ENCODE measurements at places on chromosomes 13 and 19. TPM values are rescaled to one million over a fixed set of nuclear protein-coding genes. Genes with fewer than 3 reads are reported as not detected.
A peak's percentile ranks its signal among the peaks of the same experiment; 100 is the strongest.

DNA sequence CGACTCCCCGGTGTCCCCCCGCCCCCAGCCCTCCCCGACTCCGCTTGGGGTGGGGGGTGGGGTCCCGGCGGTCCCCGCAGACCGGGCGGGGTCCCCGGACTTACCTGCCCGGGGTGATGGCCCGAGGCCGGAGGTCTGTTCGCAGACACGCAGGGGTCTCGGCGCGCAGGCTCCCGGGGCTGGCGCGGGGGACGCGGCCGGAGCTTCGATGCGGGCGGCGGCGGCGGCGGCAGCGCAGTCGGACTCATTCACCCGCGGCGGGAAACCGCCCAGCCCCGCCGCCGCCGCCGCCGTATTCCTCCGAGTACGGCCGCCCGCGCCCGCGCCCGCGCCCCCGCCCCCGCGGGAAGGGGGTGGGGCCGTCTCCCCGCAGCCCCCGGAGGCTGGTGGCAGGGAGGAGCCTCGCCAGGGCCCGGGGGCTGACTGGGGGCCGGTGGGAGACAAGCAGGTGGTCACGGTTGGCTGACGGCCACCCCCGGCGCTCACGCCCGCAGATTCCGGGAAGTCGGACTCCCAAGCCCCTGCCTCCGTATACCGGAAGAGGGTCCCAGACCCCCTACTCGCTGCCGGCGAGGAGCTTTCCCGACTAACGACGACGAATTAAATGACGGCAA, at the start of gene C2CD4C:
C2CD4C (minus strand) TSS at position 246 of the 614 bp plus-strand sequence. CDS start 786 bp downstream, outside the sequence.
- no peak within 1 kb of the TSS for H3K27ac ChIP-seq
- DNase-seq, result peak; percentile 55
- no peaks in the 10 kb centered on the region for H3K4me1 ChIP-seq
- peaks cover 10% of the 10 kb centered on the region for H3K27me3 ChIP-seq
- H3K4me3 ChIP-seq, result peak within 1 kb of the TSS; percentile 41
- H3K36me3 ChIP-seq, result no peaks in the 10 kb centered on the region

- H3K27ac ChIP-seq, result no peak overlapping the region
- no peaks in the 10 kb centered on the region for H3K36me3 ChIP-seq
- no peaks in the 10 kb centered on the region for H3K4me1 ChIP-seq
These were observed 1135.9 kb upstream of the PCDH20 start for GRCh38 chr13:62551588-62551987.

DNA sequence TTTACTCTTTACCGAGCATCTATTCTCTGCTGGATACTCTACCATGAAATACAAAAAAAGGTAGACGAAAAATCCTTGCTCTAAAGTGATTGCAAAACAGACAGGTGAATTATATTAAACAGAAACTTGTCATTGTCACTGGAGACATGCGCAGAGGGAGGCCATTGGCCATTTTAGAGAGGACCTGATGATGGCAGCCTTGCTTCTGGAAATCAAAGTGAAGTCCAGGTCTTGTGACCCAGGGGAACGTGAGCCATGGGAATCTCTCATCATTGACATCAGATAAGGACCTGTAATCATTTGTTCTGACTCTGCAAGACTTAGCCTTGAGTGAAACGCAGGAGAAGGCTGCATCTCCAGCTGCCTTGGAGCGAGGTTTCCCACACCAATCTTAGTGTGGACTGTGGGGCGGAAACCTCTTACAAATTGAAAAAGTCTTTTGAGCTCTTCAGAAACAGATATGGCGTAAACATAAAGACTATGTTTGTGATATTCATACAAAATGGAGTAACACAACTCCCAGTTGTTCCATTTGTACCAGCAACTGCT, 16.8 kb upstream of the SLC46A3 start:
- DNase-seq, result no peak
- no peak overlapping the region for H3K4me3 ChIP-seq
- no peaks in the 10 kb centered on the region for H3K36me3 ChIP-seq
- no peak overlapping the region for H3K27ac ChIP-seq
- peaks cover 8% of the 10 kb centered on the region for H3K4me1 ChIP-seq

DNA sequence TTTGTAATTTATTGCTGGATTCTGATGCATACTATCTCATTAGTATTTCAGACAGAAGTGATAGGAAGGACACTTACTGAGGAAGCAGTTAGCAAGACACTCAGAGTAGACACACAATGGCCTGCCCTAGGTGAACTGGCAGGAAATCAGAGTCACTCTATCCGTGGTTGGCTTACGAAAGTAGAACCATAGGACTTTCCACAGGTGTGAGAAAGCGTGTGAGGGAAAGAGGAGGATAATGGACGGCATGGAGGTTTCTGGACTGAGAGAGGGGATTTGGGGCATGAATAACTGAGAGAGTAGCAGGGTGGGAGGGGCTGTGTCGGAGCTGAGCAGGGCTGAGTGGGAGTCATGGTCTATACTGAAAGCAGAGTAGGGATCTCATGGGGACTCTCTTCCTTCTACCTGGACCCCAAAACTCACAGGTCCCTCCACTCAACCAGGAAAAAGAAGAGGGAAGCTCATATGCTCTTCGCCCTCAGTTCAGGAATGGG, 18.7 kb upstream of the EID2 start:
- H3K27ac ChIP-seq, result peak overlapping the region; percentile 93
- no peaks in the 10 kb centered on the region for H3K27me3 ChIP-seq
- DNase-seq, result no peak

- peaks cover 4% of the 10 kb centered on the region for H3K4me1 ChIP-seq
- H3K27me3 ChIP-seq, result peaks cover 14% of the 10 kb centered on the region
- DNase-seq, result no peak
- H3K27ac ChIP-seq, result no peak overlapping the region
These were observed 43.7 kb downstream of the NUMBL start for GRCh38 chr19:40646743-40647254.

DNA sequence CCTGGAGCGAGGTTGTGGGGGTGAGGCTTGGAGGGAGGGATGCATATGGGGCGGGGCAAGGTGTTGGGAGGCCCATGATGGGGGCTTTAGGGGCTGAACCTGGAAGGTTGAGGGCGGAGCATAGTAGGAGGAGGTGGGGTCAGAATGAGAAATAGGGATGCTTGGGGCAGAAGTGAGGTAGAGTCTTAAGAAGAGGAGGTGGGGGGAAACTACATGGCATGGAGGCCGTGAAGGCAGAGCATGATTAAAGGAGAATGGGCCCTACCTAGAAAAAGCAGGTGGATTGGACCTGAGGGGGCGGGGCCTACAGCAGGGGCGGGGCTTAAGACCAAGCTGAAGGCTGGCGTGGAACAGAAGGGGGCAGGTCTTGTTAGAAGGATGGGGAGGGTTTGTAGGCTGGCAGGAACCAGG, 799 bp downstream of the NR1H2 start:
- peaks cover 12% of the 10 kb centered on the region for H3K36me3 ChIP-seq
- H3K4me1 ChIP-seq, result peaks cover 11% of the 10 kb centered on the region
- peak overlapping the region; percentile 98 for H3K27ac ChIP-seq
- peak; percentile 59 for DNase-seq

GRCh38 chr13:84831666-84832657, 949.7 kb upstream of the SLITRK1 start:
- H3K27ac ChIP-seq, result no peak overlapping the region
- H3K36me3 ChIP-seq, result no peaks in the 10 kb centered on the region
- H3K4me3 ChIP-seq, result no peak overlapping the region
- no peaks in the 10 kb centered on the region for H3K4me1 ChIP-seq
- H3K27me3 ChIP-seq, result no peaks in the 10 kb centered on the region

Gene GALP
- total RNA-seq, result not detected

Gene ETV2
- total RNA-seq, result 1.9 TPM

Gene TEX101
- total RNA-seq, result not detected
